ENCODE measurements at places on chromosomes 2 and 18. TPM values are rescaled to one million over a fixed set of nuclear protein-coding genes. Genes with fewer than 3 reads are reported as not detected.

The FSHR gene
- not detected for total RNA-seq

The MOGAT1 gene
- not detected for total RNA-seq

The TRIM43 gene
- total RNA-seq: not detected

The FOXD4L1 gene
- total RNA-seq: not detected

The FBXO41 gene
- 14.0 TPM for total RNA-seq

DNA sequence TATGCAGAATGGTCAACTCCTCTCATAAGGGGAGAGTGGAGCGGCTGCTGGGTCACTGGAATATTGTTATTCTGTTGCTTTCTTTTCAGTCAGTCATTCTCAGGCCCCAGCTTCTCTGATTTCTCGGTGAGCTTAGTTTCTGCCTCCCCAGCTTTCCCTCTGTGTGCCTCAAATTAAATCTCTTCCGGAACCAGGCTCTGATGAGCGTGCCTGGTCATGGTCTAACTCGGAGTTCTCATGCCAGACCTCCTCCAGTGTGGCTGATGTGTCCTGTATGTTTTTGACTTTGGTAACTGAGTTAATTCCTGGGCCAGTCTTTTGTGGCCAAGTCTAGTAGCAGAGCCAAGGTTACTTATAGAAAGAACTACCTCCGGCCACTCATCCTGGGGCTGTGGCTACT is 4.9 kb upstream of the STK11IP start:
- H3K4me3 ChIP-seq: no peak overlapping the region
- H3K27me3 ChIP-seq: no peaks in the 10 kb centered on the region
- no peak for DNase-seq
- no peak overlapping the region for H3K27ac ChIP-seq
- no peaks in the 10 kb centered on the region for H3K36me3 ChIP-seq

DNA sequence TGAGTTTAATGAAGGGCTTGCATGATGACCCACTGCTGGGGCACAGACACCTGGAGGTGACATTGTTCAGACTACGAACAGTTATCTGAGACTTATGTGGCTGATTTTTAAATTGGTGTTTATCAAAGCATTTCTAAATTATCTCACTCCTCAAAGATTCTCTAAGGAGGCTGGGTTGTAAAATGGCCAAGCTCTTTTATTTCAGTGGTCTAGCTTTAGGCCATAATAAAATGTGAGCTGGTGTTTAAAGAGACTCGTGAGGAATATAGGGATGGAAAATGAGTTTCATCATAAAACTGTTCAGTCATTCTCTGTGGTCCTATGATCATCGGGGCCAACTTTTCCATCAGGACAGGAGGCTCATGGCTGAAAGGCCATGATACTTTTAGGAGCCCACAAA is 93.4 kb downstream of the SPP2 start:
- no peak for DNase-seq
- H3K27me3 ChIP-seq: no peaks in the 10 kb centered on the region
- no peak overlapping the region for H3K27ac ChIP-seq
- peaks cover 27% of the 10 kb centered on the region for H3K4me1 ChIP-seq
- no peak overlapping the region for H3K4me3 ChIP-seq
- H3K36me3 ChIP-seq: no peaks in the 10 kb centered on the region

- peaks cover 3% of the 10 kb centered on the region for H3K4me1 ChIP-seq
- no peak overlapping the region for H3K27ac ChIP-seq
- H3K4me3 ChIP-seq: no peak overlapping the region
- peaks cover 13% of the 10 kb centered on the region for H3K27me3 ChIP-seq
- no peaks in the 10 kb centered on the region for H3K36me3 ChIP-seq
Measured at GRCh38 chr18:59065684-59066083, 74.0 kb upstream of the SEC11C start.

GRCh38 chr2:24919506-24920097 is 435 bp downstream of the ADCY3 start:
- H3K4me1 ChIP-seq: peaks cover 37% of the 10 kb centered on the region
- peaks cover 11% of the 10 kb centered on the region for H3K36me3 ChIP-seq
- no peak for DNase-seq
- no peaks in the 10 kb centered on the region for H3K27me3 ChIP-seq
- H3K27ac ChIP-seq: no peak overlapping the region

DNA sequence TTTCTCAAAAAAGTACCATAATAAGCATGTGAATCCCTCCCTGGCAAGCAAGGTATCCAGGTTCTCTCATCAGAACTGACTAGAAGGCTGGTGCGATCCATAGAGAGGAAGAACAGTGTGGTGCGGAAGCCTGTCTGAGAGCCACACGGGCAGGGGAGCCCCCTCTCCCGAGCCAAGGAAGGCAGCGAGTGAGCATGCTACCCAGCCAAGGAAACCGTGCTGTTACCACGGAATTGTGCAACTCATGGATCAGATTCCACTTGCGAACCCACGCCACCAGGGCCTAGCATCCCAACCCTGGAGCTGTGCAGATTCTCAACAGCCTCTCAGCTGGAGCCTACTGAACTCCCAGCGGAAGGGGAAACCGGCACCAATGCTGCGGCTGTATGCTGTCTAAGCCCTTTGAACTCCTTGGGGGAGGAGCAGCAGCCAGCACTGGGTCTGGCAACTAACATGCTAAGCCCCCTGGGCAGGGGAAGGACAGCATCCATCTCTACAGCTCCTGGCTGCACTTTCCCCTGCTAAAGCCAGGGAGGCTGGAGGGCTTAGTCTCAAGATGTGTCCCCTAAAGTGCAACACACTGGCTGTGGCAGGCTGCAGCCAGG is 823.1 kb downstream of the EPHA4 start:
- no peak overlapping the region for H3K27ac ChIP-seq
- no peaks in the 10 kb centered on the region for H3K27me3 ChIP-seq
- no peak overlapping the region for H3K4me3 ChIP-seq
- H3K4me1 ChIP-seq: no peaks in the 10 kb centered on the region
- DNase-seq: no peak

- H3K4me3 ChIP-seq: no peak overlapping the region
- peaks cover 7% of the 10 kb centered on the region for H3K4me1 ChIP-seq
- no peak for DNase-seq
- no peak overlapping the region for H3K27ac ChIP-seq
- H3K36me3 ChIP-seq: no peaks in the 10 kb centered on the region
Measured at GRCh38 chr2:8694737-8695136, 12.9 kb downstream of the ID2 start.

GRCh38 chr2:191758518-191759507 is 80.9 kb downstream of the NABP1 start:
- no peaks in the 10 kb centered on the region for H3K36me3 ChIP-seq
- H3K4me3 ChIP-seq: no peak overlapping the region
- H3K27ac ChIP-seq: no peak overlapping the region
- no peaks in the 10 kb centered on the region for H3K27me3 ChIP-seq
- peaks cover 3% of the 10 kb centered on the region for H3K4me1 ChIP-seq

DNA sequence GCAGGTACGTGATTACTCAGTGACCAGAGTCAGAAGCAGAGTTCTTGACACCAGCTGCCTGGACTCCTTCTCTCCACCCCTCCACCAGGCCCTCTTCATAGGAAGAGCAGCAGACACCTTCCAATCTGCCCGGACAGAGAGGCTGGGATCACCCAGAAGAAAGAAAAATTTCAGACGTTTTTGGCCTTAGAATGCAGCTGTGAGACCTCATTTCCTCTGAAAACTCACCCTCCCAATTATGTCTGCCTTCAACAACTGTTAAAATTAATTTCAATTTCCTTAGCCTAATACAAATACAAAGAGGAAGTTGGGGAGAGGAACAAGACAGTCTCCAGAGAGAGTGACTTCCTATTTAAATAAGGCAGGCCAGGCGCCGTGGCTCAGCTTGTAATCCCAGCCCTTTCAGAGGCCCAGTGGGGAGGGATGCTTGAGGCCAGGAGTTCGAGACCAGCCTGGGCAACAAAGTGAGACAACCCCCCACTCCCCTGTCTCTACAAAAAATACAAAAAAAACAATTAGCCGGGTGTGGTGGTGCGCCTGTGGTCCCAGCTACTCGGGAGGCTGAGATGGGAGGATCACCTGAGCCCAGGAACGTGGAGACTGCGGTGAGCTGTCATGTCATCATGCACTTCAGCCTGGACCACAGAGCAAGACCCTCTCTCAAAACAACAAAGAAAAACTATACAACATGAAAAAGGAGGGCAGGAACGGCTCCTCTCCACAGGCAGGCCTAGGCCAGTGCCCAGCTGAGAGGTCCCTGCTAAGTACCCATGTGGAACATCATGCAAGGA is 1.6 kb downstream of the SLC66A2 start:
- H3K4me1 ChIP-seq: peaks cover 46% of the 10 kb centered on the region
- H3K36me3 ChIP-seq: peaks cover 3% of the 10 kb centered on the region
- H3K4me3 ChIP-seq: peak overlapping the region; percentile 62
- H3K27ac ChIP-seq: no peak overlapping the region

GRCh38 chr2:167925758-167926157 is 321.6 kb downstream of the STK39 start:
- no peak overlapping the region for H3K4me3 ChIP-seq
- DNase-seq: no peak
- H3K27me3 ChIP-seq: no peaks in the 10 kb centered on the region
- H3K36me3 ChIP-seq: no peaks in the 10 kb centered on the region

DNA sequence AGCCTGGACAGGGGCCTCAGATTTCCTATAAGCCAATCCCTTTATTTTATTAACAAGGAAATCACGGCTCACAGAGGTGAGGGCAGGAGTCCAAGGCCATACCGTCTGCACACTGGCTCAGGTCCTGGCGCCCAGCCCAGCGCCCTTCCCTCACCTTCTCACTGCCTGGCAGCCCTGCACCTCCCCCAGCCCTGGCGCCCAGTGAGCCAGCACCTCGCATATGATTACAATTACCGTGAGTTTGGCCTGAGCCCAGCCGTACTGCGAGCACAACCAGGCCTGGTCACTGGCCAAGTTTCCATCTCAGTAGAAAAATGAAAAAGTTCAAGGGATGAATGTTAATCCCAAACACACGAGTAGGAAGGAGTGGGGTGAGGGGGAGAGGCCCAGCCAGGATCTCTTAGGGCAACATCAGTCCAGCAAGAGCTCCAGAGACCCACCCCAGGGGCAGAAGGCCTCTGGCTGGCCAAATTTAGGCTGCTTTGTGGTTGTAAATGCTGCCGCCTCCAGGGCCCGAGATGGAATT is 68.4 kb downstream of the MCFD2 start:
- H3K4me1 ChIP-seq: no peaks in the 10 kb centered on the region
- no peaks in the 10 kb centered on the region for H3K27me3 ChIP-seq
- no peak for DNase-seq
- no peak overlapping the region for H3K27ac ChIP-seq

GRCh38 chr2:70978341-70979179 is at the start of gene ANKRD53:
Gene ANKRD53, plus strand, starts transcription at chr2:70978630. Its CDS starts 16 bp downstream, at chr2:70978646.
- no peak within 1 kb of the TSS for H3K27ac ChIP-seq
- DNase-seq: no peak
- H3K4me1 ChIP-seq: peaks cover 24% of the 10 kb centered on the region
- peak within 1 kb of the TSS; percentile 76 for H3K4me3 ChIP-seq

- peaks cover 18% of the 10 kb centered on the region for H3K4me1 ChIP-seq
- no peak overlapping the region for H3K4me3 ChIP-seq
- no peaks in the 10 kb centered on the region for H3K27me3 ChIP-seq
- no peak overlapping the region for H3K27ac ChIP-seq
- no peaks in the 10 kb centered on the region for H3K36me3 ChIP-seq
Measured at GRCh38 chr2:43021791-43022509, 204.5 kb downstream of the ZFP36L2 start.

DNA sequence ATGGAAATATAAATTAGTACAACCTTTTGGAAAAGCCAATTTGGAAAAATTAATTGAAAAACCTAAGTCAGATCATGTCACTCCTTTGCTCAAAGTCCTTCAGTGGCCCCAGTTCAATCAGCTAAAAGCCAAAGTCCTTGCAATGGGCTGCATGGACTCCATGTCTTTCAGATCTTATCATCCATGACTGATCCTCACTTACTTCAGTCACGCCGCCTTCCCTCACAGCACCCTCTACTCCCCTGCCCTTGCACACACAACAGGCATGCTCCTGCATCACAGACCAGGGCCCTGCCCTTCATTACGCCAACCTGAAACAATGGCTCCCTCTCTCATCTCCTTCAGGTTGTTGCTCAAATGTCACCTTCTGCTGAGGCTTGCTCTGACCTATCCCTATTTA is 15.6 kb downstream of the KANSL3 start:
- no peak overlapping the region for H3K4me3 ChIP-seq
- H3K27me3 ChIP-seq: no peaks in the 10 kb centered on the region
- H3K36me3 ChIP-seq: peaks cover 39% of the 10 kb centered on the region
- H3K4me1 ChIP-seq: peaks cover 1% of the 10 kb centered on the region
- no peak overlapping the region for H3K27ac ChIP-seq

DNA sequence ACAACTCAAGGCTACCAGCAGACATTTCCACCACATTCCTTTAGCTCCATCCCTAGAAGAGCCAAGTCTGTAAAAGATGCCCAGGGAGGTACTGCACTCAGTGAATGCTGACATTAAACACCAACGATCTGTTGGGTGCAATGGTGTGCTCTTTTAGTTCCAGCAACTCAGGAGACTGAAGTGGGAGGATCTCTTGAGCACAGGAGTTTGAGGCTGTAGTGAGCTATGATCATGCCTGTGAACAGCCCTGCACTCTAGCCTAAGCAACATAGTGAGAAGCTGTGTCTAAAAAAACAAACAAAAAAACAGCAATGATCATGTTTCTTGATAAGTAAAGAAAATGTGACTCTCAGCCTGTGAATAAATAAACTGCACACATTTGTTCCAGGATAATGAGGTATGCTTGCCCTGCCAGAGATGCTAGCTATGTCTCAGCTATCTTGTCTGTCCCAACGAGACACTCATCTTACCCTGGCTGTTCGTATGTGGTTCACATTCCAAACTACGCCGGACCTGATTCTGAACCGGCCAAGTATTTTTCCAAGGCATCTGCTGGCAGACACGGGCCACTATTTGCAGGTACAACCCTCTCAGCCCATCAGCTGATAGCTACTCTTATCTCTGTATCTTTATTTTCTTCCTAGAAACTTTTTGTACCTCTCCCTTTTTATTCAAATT is 21.8 kb downstream of the TMEM182 start:
- H3K4me1 ChIP-seq: no peaks in the 10 kb centered on the region
- H3K4me3 ChIP-seq: no peak overlapping the region
- no peak for DNase-seq
- no peak overlapping the region for H3K27ac ChIP-seq
- H3K36me3 ChIP-seq: no peaks in the 10 kb centered on the region
- no peaks in the 10 kb centered on the region for H3K27me3 ChIP-seq

GRCh38 chr2:170582751-170583463 is 132.2 kb upstream of the SP5 start:
- H3K4me3 ChIP-seq: no peak overlapping the region
- H3K27me3 ChIP-seq: peaks cover 3% of the 10 kb centered on the region
- H3K4me1 ChIP-seq: no peaks in the 10 kb centered on the region
- no peaks in the 10 kb centered on the region for H3K36me3 ChIP-seq
- no peak overlapping the region for H3K27ac ChIP-seq
- DNase-seq: no peak

GRCh38 chr2:164992818-164993217 is 37.5 kb upstream of the SLC38A11 start:
- H3K27me3 ChIP-seq: no peaks in the 10 kb centered on the region
- no peaks in the 10 kb centered on the region for H3K36me3 ChIP-seq
- no peak overlapping the region for H3K27ac ChIP-seq

All from CD4-positive, alpha-beta T cell (primary cell).